ENCODE measurements at places on chromosomes 2 and 18. TPM values are rescaled to one million over a fixed set of nuclear protein-coding genes. Genes with fewer than 3 reads are reported as not detected.

- DNase-seq = no peak
Observed at GRCh38 chr18:46352520-46353250, 248.5 kb downstream of the HAUS1 start.

GRCh38 chr2:119637371-119637770, 41.6 kb upstream of the TMEM177 start:
- DNase-seq = no peak

- no peak for DNase-seq
Observed at GRCh38 chr2:77087987-77088414, 434.2 kb downstream of the LRRTM4 start.

DNA sequence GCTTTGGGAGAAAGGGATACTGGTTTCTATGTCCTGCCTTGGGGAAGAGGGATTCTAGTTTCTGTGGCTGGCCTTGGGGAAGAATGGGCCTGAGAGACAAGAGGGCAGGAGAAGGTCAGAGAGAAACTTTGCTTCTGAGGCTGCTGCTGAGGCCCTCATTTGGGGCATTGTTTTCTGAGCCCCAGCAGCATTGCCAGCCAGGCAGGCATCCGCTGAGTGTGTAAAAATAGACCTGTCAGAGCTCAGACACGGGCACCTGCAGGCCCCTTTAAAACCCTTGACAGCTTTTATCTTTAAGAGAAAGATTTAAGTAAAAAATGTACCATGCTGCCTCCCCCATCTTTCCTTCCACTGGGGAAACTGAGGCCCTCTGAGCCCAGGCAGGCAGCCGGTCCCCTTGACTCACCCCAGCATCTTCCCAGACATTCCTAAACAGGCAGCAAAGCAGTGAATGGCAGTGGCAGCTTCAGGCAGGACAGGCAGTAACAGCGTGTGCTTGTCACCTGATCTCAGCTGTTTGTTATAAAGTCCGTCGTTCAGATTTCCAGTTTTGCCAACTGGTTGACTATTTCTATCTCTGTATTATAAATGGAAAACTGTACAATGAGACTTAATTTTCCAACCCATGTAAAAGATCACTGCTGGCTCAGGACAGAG, 27.6 kb downstream of the MLPH start:
- DNase-seq = no peak

GRCh38 chr2:64227603-64228125, 83.4 kb upstream of the PELI1 start:
- no peak for DNase-seq

Gene TUBB8B
- total RNA-seq = 5.3 TPM

DNA sequence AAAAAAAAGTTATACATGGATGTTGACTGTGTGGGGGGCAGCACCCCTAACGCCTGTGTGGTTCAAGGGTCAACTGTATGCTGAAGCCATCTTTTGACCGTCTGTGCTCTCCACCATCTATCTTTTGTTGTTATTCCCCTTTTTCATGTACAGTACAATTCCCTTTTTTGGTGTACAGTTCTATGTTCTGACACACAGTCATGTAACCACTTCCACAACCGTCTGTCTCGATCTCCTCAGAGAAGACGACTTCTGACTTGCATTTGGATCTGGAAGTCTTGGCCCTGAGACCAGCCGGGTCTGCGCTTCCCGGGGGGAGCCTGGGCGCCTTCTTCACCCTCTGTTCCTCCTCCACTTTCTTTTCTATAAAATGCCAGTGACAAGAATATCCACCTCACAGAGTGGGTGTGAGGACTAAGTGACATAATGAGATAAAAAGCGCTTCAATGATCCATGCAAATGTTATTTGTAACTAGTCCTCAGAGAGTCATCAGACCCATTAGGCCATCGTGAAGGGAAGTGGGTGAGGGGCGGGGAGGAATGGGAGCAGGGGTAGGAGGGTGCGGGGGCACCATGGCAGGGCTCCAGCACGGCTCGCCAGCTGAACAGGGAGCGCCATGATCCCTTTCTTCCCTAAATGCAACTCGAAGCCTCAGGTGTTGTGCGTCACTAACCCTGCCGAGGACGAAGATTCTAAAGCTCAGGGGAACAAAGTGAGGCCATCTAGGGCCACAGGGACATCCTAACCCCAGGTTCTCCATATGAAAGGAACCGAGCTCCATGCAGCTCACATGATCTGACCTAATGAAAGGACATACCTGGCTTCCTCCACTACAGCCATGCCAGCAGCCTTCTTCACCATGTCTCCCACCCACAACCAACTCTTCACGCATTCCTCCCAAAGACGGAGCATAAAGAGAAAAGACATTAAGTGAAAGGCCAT, 16.6 kb downstream of the ADCY3 start:
- DNase-seq = no peak

DNA sequence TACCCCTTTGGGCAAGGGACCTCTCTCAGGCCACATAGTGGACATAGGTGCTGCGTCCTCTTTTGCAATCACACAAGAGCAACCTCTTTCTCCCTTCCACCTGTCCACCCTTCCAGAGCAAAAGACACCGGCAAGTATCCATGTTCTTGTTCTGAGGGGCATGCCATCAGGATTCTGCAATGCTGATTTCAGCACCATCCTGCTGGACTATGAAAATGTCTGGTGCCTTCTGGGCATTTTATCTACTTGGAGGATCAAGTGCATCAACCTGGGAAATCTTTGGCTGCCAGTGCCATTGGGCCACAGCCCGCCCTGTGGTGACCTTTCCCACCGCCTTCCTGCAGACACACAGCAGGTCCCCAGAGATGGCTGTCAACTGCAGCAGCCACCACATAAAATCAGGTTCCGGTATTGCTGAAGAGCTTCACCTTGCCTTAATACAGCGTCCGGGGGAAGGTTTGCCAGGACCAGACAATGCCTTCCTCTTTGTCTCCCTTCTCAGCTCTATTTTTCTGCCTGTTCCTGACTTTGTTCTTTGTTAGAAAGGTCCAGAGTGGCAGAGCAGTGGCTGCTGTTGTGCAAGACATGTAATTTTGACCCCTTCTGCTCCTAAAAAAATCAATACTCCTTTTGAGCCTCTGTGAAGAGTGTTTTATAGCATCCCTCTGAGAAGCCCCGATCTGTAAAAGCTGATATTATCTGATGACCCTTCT, 18.5 kb upstream of the BOD1L2 start:
- peak; percentile 25 for DNase-seq

- no peak for DNase-seq
Observed at GRCh38 chr18:321865-322467, 54.1 kb upstream of the THOC1 start.

GRCh38 chr2:75792146-75792545, 81.4 kb upstream of the GCFC2 start:
- no peak for DNase-seq

DNA sequence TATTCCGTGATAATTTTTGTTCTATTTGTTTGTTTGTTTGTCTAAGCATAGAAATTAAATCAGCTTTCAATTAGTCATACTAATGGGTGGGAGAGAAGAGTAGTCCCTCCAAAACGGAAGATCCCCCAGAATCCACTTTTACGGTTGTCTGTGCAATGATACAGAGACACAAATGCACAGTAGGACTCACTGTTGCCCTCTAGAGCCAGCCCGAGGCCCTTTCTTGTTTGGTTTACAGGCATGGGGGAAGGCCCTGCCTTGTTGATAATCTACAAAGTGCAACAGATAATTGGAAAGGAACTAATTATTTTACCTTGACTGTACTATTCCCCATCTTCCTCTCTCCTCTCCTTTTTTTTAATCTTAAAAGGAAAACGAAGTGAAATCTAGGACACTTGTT, 121.1 kb downstream of the ACOXL start:
- DNase-seq = peak; percentile 10

- DNase-seq = peak; percentile 88
Observed at GRCh38 chr2:85418132-85419008, at the start of gene SH2D6. Gene SH2D6 (plus strand): TSS chr2:85418714. CDS start chr2:85429466, 10,752 bp downstream.

GRCh38 chr18:12043811-12044210, 49.8 kb upstream of the ANKRD62 start:
- DNase-seq = no peak

Gene LYG2
- total RNA-seq = not detected

Gene TMEM131
- 7.4 TPM for total RNA-seq

DNA sequence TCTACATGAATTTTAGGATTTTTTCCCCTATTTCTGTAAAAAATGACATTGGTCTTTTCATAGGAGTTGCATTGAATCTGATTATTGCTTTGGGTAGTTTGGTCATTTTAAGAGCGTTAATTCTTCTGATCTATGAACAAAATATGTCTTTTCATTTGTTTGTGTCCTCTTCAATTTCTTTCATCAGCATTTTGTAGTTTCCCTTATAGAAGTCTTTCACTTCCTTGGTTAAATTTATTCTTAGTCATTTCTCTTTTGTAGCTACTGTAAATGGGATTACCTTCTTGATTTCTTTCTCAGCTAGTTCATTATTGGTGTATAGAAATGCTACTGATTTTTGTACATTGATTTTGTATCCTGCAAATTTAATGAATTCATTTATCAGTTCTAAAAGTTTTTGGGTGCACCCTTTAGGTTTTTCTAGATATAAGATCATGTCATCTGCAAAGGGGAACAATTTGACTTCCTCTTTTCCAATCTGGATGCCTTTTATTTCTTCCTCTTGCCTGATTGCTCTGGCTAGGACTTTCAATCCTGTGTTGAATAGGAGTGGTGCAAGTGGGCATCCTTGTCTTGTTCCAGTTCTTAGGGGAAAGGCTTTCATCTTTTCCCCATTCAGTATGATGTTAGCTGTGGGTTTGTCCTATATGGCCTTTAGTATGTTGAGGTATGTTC, 36.6 kb upstream of the AAK1 start:
- DNase-seq = no peak

DNA sequence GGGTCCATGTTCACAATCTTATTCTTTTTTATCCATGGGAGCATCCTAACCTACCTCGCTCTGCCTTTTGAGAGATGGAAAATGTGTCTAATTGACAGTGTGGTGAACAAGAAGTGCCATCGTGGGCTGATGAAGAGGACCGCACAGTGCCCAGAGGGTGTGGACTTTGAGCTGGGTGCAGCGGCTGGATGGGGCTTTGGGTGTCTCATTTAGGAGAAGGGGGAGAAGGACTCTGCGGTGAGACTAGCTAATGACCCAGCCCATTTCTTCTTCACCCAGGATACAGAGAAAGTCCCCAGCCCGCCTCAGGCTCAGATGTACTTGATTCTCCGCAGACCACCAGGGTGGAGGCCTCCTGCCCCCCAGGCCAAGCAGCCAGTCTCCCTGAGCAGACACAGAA, 33.7 kb upstream of the SNTG2 start:
- no peak for DNase-seq

- DNase-seq = no peak
Observed at GRCh38 chr2:20025065-20025786, 12.8 kb upstream of the MATN3 start.

GRCh38 chr2:189901664-189902063, 117.4 kb downstream of the PMS1 start:
- DNase-seq = no peak

GRCh38 chr2:12552092-12552491, 164.6 kb upstream of the TRIB2 start:
- no peak for DNase-seq

GRCh38 chr2:169673106-169673505, 21.1 kb downstream of the CFAP210 start:
- no peak for DNase-seq

GRCh38 chr2:20624156-20624883, 26.6 kb downstream of the HS1BP3 start:
- DNase-seq = no peak

Gene RBM44
- 0.25 TPM for total RNA-seq

GRCh38 chr2:127778447-127778846, 32.5 kb downstream of the WDR33 start:
- DNase-seq = no peak

GRCh38 chr2:7773362-7774360, 856.4 kb downstream of the RNF144A start:
- DNase-seq = no peak

DNA sequence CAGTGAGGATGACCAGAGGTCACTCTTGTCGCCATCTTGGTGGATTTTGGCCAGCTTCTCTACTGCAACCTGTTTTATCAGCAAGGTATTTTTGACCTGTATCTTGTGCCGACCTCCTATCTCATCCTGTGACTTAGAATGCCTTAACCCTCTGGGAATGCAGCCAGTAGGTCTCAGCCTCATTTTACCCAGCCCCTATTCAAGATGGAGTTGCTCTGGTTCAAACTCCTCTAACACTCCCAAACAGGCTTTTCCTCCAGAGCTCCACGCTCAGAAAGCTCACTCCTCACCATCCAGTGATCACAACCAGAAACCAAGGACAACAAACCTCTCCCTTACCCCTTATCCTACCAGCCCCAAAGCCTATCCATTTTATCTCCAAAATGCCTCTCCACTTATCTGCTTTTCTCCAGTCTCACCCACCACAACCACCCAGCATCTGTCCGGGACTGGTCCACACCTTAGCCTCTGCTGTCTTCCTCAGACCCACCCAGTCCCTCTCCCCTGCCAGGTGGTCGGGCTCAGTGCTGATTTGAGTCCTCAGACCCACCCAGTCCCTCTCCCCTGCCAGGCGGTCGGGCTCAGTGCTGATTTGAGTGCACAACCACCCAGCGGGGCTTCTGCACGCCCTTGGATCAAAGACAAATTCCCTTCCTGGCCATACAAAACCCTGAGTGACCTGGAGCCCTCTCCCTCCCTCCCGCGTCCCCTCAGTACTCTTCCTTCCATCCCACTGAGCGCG, 11.7 kb upstream of the SMAD7 start:
- no peak for DNase-seq

Gene DNER
- total RNA-seq = not detected

DNA sequence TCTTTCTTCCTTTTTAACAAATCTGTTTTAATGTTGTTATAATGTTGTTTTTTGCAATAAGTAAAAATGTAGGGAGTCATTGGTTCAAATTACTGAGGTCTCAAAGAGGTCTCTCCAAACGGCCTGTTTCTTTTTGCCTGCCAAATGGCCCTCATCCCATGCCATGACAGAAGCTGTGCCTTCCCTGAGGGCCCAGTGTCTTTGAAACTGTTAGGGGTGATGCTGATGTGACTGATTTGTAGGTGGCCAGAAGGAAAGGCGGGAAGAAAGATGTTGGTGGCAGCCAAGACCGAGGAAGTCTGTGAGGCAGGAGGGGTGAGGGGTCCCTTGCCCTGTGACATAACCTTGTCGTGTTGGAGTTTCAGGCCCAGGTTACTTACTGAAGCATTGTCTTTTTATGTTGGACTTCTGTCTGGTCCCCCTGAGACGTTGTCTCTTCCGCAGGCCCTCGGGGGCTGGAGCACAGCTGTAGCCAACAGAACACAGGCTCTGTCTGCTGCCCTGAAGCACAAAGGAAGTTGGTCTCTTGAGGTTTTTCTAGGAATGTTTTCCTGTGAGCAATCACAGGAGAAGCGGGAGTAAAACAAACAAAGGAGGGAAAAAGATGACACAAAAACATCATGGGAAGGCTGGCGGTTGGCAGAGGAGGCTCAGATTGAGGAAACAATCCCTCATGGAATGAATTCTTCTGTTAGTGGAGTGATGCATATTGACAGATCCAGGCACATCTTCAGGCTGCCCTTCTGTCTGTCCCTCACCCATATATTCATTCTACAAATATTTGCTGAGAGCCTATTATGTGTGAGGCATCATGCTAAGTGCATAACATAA, 4.9 kb upstream of the ST3GAL5 start:
- no peak for DNase-seq
